ENCODE measurements at places on chromosomes 3 and 15.

GRCh38 chr3:46673151-46674030, 20.1 kb downstream of the ALS2CL start:
- no peak for DNase-seq

GRCh38 chr15:96593735-96594134, 263.2 kb downstream of the NR2F2 start:
- peak; percentile 70 for DNase-seq

DNA sequence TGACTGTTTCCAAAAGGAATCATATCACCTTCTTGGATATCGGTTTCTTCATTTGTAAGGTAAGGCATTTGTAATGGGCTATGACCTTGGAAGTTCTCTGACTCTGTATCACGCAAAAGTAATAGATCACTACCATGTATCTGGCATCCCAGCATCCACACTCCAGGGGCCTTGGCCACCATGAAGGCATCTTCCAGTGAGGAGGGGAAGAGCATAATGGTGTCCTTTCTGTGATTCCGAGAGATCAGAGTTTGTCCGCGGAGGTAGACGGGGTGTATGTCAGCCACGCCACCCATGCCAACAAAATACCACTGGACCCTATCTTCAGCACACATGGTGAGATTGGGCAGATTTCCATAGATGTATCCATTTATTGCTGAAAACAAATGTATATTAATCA, 48.1 kb upstream of the CP start:
- no peak for DNase-seq

- DNase-seq = no peak
Measured at GRCh38 chr15:91498046-91498748, 355.3 kb upstream of the SLCO3A1 start.

- DNase-seq = no peak
Measured at GRCh38 chr15:48966595-48967301, 3.0 kb upstream of the SHC4 start.

DNA sequence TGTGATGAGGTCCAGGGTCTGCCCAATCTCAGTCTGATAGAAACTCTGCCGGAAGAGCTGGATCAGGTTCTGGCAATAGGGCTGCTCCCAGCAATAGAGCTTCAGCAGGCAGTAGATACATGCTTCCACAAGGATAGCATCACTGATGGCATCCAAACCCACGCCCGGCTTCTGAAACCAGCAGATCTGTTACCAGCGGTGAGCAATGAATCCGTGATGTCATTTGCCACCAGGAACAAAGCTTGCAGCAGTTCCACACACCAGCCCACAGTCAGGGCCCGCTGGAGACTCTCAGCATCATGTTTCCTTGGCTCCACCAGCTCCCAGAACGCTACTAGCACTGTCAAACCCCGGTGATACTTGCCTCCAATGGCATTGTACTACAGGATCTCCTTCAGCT, 19.3 kb upstream of the TTBK2 start:
- no peak for DNase-seq

- DNase-seq = peak; percentile 82
Measured at GRCh38 chr3:163490119-163490518, 1588.2 kb downstream of the SI start.

DNA sequence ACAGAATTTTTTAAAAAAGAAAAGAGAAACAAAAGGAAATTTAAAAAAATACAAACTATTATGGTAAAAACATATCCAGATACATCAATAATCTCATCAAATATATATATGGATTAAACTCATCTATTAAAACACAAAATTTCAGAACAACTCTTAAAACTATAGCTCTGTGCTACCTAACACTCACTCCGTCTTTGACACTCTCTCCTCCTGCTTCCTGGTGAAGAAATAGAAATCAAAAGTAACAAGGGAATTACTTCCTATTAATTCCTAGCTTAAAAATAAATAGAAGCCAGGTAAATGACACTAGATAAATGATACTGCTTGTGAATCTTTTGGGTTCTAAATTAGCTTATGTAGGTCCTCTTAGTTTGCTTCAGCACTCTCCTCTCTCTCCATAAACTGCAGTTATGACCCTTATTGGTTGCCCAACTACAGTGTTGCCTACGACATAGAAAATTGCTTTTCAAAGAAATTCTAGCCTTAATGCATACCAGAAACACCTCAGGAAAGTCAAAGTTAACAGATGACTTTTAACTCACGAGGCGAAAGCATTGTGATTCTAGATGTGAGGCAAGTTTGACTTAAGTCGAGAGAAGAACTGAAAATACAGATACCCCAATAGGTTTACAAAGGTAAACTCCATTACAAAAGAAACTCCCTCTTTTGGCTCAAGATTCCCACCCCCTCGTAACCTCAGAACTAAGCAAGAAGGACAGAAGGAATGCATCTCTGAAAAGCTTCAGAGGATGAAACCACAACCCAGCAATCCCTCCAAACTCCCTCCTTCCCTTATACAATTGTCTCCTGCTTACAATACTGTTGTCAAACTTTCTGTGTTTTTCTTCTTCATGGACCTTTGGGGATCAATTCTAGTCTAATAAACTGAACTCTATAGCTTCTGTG, 394.7 kb downstream of the FGF12 start:
- DNase-seq = peak; percentile 38

- peak; percentile 93 for DNase-seq
Measured at GRCh38 chr3:169662132-169662842, 1.2 kb downstream of the MECOM start.

- no peak for DNase-seq
Measured at GRCh38 chr3:69665026-69665737, 74.1 kb upstream of the MITF start.

DNA sequence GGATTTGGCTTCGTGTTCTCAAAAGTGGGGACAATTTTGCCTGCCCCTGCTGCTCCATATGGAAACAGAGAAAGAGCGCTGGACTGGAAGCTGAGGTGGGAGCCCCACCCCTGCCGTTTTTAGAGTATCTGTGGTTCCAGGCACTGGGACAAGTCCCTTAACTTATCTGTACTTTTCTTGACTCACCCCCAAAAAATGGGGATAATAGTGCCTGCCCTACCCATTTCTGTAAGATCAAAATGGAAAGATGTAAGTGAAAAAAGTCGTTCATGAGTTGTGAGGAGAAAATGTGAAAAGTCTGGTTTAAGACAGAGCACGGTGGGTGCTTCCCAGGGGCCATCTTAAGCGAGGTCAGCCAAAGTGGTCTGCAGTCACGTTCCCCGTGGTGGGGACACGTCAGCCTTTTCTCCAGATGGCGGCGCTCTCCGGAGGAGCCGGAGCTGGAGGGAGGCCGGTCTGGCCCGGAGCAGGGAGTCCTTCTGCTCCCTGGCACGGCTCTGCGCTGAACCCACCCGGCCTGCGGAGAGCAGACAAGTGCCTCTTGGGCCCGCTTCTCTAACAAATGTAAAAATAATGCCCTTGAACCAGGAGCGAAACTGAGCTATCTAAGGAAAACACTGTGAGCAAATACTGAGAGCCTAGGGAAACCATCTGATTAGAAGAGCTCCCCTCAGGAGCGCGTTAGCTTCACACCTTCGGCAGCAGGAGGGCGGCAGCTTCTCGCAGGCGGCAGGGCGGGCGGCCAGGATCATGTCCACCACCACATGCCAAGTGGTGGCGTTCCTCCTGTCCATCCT, at the start of gene CLDN18:
CLDN18 (plus strand) TSS at position 690 of the 797 bp plus-strand sequence; CDS start at position 751, 61 bp downstream.
- DNase-seq = no peak

DNA sequence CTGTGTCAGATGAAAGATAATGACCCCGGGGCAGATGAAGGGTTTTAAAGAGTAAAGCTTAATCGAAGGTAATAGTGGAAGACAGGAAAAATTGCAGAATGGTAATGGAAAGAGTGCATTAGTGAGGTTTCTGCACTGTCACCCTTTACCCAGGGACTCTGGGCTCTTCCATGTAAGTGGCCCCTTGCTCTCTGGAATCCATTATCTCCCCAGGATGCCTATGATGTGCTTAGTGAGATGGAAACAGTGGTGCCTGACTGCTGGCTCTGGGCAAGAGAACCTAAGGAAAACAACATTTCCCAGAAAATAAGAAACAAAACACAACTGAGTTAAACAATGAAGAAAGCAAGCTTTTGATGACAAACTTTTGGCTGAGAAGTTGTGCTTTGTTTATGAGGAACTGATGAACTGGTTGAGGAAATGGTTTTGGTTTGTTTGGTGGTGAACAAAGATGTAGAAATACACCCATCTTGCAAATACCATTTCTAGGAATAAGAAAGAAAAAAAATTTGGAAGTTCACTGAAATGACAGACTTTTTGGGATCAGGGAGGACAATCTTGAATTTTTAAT, 119.9 kb upstream of the RASGRP1 start:
- no peak for DNase-seq

GRCh38 chr3:150965436-150965835, 7.1 kb downstream of the CLRN1 start:
- no peak for DNase-seq

DNA sequence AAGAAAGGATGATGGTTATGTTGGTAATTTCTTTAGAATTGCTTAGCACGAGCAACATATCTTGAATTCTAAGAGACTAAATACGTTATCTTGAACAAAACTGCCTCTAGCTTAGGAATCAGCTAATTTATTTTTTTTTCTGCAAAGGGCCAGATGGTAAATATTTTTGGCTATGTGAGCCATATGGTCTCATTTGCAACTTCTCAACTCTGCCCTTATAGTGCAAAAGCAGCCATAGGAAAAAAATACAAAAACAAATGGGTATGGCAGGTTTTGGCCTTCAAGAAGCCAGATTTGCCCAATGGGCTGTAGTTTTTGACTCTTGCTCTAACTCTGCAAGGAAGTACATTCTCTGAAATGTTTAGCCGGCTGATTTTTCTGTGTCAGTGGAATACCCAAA, 11.9 kb downstream of the OXSM start:
- no peak for DNase-seq

- DNase-seq = no peak
Measured at GRCh38 chr3:196270499-196270898, 17.0 kb downstream of the PCYT1A start.

GRCh38 chr3:12719541-12719940, 39.5 kb downstream of the TMEM40 start:
- no peak for DNase-seq

DNA sequence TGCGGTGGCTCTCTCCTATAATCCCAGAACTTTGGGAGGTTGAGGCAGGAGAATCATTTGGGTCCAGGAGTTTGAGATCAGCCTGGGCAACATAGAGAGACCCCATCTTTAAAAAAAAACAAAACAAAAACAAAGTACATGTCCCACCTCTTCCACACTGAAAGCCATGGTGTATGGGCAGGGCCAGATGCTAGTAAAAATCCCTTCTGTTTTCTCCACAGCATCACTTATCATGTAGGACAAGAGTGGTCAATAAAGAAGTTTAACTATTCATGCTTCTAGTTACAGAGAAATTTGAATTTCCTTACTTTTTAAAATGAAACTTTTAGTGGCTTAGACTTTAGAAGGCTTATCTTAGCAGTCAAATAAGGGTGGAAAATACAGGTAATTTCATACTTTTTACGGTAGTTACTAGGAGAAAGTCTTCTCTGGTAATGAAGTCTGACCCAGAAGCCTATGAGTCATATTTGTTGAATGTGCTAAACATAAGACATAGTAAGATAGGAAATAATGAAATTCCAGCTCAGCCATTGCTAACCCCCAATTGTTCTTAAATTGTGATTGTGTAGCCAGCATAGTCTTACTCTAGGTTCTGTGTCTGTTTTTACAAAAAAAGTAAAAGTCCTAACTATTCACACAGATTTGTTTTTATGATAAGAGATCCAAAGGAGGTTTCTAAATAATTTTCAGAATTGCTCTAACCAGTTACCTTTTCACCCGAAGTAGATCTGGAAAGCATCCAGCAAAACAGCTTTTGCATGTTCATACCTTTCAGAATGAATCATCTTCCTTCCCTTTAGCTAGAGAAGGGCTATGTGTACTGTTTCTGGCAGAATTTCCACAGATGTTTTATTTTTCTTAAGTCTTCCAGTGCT, 16.4 kb upstream of the ZNF609 start:
- DNase-seq = no peak

DNA sequence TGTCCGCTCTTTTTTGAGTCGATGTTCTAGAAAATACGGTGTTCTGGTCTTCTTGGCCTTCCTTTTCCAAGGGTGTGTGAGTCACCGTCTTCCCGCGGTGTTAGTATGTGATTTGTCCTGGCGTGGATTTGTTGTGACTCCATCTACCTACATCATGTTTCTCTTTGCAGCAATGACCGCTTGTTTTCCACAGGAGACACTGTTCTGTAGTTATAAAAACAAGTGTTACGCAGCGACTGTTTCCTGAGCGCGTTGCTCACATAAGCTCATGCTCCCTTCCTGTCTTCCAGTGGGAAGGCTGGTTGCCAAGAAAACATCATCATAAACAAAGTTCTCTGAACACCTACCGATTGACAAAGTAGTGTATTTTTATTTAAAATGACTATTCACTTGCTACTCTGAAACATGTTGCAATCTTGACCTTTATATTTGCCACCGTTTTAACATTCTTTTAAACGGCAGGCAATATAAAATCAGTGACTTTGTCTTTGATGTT, 19.0 kb downstream of the USP13 start:
- DNase-seq = no peak

GRCh38 chr15:54197995-54198394, 219.8 kb downstream of the UNC13C start:
- DNase-seq = no peak

DNA sequence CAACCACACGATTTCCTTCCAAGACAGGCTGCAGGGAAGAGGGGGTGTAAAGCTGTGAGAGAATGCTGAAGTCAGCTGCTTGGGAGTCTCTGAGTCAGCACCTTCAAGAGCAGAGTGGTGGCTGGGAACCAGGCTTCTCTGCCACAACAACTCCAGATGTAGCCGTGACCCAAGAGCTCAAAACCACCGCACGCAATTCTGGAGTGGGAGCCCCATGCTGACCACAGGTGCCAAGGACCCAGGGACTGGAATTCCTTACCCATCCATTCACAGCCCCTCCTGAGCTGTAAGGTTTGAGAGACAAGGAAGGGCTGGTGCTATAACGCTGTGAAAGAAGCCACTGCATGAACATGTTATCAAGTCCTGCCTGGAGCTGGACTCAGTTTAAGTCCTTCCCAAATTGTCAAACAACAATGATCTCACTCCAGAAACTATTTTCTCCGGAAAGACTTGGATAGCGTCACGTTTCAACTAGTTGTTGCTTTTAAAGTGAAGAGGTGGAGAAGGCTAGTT, 61.4 kb downstream of the UMPS start:
- DNase-seq = no peak
